ENCODE measurements at places on chromosomes 3 and 15.

DNA sequence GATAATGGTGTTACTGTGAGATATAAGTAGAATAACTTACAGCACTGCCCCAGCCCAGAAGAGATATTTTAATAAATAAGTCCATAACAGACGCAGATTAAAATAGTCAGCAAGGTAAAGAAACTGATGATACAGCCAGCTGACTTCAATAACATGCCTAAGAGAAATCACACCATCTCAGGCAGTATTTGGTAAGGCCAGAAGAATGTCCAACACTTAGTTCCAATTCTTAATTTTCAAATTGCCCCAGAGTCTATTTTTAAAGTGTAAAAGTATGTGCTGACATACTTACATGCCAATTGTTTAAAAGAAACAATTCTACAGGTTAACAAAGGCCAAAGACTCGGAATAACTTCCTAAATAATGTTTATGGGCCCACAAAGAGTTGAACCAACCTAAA is 1.6 kb downstream of the GNB4 start:
- DNase-seq: no peak

GRCh38 chr15:74519311-74519710 is 21.7 kb upstream of the ARID3B start:
- DNase-seq: no peak

DNA sequence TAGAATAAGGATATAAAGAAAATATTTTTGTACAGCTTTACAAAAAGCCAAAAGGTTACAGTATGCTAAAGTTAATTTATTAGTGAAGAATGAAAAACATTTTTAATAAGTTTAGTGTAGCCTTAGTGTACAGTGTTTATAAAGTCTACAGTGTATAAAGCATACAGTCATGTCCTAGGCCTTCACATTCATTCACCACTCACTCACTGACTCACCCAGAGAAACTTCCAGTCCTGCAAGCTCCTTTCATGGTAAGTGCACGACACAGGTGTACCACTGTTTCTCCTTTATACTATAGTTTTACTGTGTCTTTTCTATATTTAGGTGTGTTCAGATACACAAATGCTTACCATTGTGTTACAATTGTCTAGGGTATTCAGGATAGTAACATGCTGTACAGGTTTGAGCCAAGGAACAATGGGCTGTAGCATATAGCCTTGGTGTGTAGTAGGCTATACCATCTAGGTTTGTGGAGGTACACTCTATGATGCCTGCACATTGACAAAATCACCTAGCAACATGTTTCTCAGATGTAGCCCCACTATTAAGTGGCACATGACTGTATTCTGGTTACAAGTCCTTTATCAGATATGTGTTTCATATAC is 197.1 kb upstream of the KBTBD8 start:
- DNase-seq: no peak

GRCh38 chr3:194112120-194113106 is 23.5 kb upstream of the HES1 start:
- DNase-seq: no peak

- no peak for DNase-seq
Observed at GRCh38 chr3:171967137-171967783, 72.1 kb upstream of the FNDC3B start.

- peak; percentile 2 for DNase-seq
Observed at GRCh38 chr15:53072077-53072476, 281.9 kb upstream of the ONECUT1 start.

DNA sequence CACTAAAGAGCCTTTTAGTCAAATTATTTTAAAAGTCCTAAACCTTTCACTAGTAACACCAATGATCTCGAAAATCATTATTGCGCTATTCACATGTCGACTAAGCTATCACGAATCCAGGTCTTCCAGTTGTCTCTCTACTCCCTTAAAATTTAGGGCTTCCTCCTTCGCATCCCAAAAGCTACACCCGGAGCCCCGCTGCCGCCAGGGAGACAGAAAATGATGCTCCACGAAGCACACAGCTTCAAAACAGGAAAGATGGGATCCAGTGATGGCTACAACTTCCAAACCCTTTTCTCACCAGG is 253 bp downstream of the IFT80 start:
- no peak for DNase-seq

DNA sequence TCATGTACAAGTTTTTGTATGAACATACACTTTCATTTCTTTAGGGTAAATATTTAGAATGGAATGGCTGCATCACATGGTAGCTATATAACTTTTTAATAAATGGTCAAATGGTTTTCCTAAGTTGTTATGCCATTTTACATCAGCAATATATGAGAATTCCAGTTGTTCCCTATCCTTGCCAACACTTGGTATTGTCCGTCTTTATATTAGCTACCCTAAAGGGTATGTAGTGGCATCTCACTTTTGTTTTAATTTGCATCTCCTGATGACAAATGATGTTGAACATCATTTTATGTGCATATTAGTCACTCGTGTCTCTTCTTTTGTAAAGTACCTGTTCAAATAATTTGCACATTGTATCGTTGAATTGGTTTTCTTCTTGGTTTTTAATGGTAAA is 2.5 kb upstream of the MUC13 start:
- DNase-seq: no peak

DNA sequence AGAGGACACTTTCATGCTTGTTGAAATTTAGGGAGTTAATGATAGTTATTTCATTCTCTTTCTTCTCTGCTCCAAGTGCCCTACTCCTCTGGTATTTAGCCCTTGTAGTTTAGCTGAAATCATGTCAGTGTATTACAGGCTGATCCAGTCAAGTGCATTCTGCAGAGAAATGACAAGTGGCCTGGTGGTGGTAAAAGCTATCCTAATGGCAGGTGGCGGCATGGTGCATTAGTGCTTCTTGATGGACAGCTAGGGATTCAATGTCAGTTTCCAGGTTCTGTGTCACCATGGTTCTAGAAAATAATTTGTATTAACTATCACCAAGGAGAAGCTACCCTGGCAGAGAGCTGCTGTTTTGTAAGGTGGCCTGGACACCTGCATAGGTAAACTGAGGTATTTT is 90.0 kb upstream of the BNIP2 start:
- DNase-seq: no peak

DNA sequence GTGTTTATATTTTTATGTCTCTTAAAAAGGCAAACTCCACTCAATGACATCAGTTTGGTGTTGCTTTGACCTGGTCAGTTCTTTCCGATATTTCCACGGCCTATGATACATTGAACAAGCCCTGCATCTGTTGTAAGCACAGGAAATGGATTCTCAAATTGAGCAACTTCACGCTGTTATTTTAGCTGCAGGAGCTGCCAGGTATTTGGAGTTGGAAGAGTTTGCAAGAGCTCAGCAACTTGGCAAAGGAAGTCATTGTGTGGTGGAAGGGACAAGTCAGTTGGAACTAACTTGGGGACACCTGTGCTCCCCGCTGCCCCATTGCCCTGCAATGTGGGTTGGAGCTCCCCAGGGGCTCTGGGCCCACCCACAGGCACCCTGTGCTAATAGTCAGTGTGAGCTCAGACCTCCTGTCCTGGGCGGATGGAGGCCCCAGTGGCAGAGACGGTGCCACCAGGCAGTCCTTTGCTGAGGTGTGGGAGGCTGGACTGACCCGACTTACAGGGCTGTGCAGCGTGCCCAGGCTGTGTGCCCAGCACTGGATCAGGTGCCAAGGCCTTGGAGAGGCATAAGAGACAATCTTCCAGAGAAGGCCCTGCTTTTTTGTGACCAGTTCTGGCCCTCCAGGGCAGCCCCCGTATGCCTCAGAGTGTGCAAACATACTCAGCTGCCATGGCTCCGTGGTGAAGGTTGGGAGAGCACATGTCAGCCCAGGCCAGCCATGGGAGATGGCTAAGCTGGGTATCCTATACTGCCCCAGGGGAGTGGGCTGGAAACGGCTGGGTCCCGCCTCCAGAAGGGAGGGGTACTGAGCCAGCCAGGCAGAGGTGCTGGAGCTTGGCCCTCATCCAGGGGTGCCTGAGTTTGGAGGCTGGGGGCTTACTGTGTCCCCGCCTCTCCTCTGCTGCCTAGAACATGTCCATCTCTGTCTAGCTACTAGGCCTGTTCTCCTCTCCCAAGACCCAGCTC is 43.5 kb downstream of the KY start:
- no peak for DNase-seq

DNA sequence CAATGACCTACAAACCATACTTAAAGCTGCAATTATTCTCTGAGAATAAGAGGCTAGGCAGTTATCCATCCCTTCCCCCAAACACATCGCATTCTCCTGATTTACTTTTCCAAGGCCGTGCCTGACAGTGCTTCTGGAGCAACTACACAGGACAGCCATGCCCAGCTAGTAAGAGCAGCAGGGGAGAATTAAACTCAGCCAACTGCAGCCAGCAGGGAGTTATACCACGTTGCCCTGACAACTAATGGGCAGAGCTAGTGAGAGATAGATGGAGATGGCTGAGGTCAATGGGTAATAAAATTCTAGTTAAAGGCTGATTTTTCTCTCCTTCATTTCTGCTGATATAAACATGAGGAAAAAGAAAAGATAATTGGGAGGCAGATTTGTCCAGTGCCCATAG is 193.8 kb upstream of the PPP2R3A start:
- no peak for DNase-seq

DNA sequence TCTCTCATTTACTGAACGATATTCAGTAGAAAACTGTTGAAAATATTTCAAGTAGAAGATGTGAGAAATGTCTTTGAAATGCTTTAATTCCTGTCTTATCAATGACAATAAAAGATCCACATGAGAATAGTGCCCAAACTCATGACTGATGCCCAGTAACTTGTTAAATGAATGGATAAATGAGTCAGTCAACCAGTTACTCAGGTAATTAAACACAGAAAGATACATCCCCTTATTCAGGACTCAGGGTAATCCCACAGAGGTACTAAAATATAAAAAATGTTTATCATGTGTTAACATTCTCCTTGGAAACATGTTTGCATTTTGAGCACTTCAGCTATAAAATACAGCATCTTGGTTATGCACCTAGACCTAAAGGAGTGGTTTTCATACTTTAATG is 169.5 kb downstream of the MBNL1 start:
- no peak for DNase-seq

DNA sequence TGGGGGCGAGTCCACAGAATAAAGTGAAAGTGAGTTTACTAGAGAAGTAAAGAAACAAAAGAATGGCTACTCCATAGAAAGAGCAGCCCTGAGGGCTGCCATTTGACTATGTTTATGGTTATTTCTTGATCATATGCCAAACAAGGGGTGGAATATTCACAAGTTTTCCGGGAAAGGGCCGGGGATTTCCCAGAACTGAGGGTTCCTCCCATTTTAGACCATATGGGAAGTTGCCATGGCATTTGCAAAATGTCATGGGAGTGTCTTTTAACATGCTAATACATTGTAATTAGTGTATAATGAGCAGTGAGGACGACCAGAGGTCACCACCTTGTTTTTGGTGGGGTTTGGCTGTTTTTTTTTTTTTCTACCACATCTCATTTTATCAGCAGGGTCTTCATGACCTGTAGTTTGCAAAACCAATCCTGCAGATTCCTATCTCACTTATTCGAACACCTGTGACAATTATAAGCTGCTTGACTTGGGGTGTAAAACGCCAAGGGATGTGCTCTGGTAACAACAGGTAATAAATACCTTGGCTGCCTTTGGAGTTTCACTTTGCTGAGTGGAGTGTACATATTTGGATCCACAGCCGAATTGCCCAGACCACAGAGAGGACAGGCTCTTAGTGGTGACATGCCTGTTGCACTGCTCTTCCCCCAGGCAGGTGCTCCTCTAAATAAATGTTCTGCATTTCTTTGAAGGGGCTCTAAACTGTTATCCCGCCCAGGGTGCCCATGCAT is 43.6 kb downstream of the C2CD4B start:
- no peak for DNase-seq

DNA sequence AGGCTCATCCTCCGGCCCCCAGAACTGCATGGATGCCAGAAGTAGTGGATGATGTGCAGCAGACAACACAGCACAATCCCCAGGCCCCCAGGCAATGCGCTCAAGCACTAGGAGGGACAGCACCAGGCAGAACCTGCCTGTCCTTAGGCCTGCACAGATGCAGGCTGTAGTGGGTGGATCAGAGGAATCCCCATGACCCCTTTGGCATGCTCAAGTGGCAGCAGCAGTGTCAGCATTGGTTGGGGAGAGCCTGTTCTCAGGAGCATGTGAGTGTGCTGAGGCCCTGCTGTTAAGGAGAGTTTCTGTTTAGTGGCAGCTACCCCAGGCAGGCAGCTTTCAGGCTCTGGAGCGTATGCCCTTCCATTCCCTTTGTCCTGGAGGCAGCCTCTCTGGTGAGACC is 25.1 kb upstream of the CD200R1L start:
- DNase-seq: no peak

- no peak for DNase-seq
Observed at GRCh38 chr3:195103623-195104022, 167.3 kb downstream of the XXYLT1 start.

DNA sequence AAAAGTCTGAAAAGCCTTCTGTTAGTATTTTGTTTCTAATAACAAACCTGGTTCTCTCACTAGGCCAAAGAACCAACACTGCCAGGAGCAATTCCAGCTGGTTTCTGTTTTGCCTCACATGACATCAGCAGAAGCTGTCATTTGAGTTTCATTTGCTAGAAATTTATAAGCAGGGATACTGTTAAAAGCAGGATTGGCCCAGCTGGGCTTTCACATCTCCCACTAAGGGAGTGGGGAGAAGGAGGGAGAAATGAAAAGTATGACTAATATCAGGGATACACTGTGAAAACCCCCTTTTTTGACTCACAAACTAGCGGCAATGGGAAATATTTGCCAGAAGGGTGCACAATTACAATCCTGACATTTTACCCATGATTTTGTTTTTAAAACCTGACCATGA is 5.3 kb downstream of the CCDC80 start:
- no peak for DNase-seq

DNA sequence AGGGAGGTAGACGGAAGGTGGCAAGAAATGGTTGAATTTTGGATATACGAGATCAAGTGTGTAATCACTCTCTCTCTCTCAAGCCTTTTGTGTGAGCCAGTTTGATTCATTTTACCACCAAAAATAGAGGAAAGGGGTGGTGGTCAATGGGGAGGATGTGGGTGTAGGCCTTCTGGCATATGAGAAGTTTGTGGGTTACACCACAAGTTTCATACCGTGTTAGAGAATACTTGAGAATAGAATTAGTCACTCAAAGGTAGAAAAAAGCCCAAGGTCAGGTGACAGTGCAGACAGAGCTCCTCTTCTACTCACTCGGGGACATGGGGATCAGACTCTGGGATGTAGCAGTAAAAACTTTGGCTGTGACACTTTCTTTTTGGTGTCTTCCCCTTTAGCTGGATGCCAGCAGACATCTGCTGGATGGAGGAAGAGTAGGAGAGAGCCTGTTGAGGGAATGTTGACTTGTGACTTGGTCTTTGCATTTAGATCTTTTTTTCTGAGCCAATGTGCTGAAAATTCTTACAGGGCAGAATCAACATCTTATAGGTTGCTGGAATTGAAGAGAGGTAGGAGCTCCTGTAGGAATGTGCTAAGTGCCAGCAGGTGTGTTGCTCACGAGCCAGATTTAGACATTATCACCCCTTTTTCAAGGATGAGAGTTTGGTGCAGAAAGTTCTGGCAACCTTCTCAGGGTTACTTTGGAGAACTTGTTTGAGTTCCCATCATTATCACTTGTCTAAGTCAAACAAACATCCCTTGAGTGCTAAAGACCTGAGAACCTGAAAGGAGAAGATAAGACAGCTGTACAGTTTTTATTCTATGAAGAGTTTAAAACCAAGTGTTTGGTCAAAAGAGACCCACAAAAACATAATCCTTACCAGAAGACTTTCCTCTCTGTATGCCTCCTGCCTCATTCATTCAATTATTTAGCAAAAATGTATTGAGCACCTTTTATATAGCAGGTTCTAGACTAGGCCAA is 43.9 kb upstream of the RYK start:
- peak; percentile 38 for DNase-seq

Measured in stimulated activated effector memory CD8-positive, alpha-beta T cell treated with anti-CD3 and anti-CD28 coated beads, Interleukin-12 subunit alpha, Interleukin-12 subunit beta, amount 100 ng/mL, for 72 hours (primary cell).